Cerebellar cortex (tissue), 1 donor: ENCODE measurements at places on chromosomes 3 and 15.

- DNase-seq, result no peak
Observed at GRCh38 chr3:104903064-104903463, 463.6 kb upstream of the ALCAM start.

GRCh38 chr3:178174201-178174915 lies 361.9 kb upstream of the KCNMB2 start:
- no peak for DNase-seq

DNA sequence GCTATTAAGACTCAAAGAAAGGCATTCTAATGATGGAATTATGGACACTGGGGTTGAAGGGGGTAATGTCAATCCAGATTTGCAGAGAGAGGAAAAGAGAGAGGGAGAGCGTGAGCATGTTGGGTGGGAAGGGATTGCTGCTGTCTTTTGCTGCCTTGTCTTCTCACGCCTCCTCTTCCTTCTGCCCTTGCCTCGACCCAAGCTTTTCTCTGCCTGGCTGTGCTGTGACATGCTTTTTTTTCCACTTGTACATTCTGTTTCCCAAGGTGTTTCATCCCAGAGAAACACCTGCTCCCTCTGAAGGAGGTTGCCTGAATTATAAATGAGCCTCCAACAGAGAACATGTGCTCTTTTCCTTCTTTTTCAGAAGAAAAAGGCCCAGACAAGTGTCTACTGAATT lies 80.3 kb downstream of the BDH1 start:
- DNase-seq, result peak; percentile 77

GRCh38 chr3:180980611-180981010 lies 8.9 kb downstream of the DNAJC19 start:
- DNase-seq, result no peak

GRCh38 chr3:151265866-151266265 lies 12.5 kb downstream of the P2RY14 start:
- no peak for DNase-seq

DNA sequence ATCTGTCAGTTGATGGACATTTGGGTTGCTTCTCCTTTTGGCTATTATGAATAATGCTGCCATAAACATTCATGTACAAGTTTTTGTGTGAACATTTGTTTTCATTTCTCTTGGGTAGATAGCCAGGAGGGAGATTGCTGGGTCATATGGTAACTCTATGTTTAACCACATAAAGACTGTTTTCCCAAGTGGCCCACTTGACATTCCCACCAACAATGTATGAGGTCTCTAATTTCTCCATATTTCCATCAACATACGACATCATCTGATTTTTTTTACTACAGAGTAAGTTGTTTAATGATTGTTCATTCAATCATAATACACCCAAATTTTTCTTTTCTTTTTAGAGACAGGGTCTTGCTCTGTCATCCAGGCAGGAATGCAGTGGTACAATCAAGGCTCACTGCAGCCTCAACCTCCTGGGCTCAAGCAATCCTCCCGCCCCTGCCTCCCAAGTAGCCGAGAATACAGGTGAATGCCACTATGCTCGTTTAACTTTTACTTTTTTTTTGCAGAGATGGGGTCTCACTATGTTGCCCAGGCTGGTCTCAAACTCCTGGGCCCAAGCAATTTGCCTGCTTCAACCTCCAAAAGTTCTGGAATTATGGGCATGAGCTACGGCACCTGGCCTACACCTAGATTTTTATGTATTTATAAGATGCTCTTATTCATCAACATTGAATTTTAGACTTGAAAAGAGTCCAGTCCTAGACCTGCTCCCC lies 6.8 kb downstream of the IP6K1 start:
- no peak for DNase-seq

- DNase-seq, result no peak
Observed at GRCh38 chr3:154244644-154245043, 79.6 kb downstream of the DHX36 start.

GRCh38 chr3:10635446-10636076 lies 130.2 kb upstream of the ATP2B2 start:
- DNase-seq, result peak; percentile 62

- no peak for DNase-seq
Observed at GRCh38 chr3:23590424-23591273, 215.1 kb upstream of the UBE2E1 start.

- peak; percentile 76 for DNase-seq
Observed at GRCh38 chr15:91183596-91183995, 83.5 kb downstream of the SV2B start.

DNA sequence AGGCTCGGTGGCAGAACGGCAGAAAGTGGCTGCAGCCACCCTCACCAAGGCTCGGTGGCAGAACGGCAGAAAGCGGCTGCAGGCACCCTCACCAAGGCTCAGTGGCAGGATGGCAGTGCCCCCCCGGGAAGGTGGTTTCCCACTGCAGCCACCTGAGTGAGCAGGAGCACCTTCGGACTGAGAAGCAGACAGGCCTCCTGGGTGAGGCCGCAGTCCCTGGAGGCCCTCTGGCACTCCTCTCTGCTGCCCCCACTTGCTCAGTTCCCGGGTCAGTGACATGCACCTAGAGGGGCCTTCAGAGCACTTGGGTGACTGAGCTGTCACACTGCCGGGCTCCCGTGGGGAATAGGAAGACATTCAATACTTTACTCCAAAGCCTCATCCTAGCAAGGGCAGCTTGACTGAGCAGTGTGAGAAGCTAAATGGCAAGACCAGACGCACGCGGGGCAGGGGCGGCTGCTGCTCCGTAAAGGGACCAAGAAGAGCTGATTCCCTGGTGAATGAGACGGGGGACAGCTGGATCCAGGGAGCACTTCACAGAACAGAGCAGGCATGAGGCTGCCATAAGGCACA lies 62.7 kb downstream of the PCSK6 start:
- DNase-seq, result no peak

DNA sequence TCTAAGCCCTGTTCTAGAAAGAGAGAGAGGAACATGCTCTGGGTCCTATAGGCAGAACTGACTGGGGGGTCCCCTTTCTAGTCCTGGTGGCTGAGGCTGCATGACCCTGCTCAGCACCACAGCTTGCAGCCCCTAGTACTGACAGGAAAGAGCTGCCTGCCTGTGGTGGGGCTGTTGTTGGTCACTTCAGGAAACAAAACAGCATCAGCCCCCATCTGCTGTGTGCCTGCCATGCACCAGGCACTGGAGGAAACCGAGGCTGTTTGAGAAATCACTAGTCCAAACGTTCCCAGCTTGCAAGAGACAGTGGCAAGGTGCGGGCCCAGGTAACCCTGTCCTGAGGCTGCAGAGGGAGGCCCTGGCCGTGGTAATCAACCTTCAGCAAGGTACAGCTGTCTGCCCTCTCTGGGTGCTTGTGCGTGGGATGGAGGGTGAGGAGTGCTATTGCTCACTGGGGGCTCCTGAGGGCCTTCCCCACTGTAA lies 90.6 kb downstream of the IQSEC1 start:
- no peak for DNase-seq

DNA sequence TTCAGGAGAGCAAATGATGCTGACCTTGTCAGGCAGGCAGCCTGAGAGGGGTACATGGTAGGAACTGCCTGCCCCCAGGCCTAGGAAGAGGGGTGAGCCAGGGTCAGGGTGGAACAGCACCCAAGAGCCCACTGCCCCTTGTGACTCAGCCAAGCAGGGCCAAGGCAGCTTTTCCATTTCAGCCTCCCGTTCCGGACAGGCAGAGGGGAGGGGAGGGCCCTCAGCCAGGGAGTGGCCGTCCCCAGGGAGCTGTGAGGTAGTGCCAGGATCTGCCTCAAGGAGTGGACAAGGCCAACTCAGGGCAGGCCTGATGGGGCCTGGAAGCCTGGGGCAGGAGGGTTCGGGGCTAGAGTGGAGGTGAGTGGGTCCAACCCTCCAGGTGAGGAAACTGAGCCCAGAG lies 5.1 kb upstream of the ANKRD63 start:
- DNase-seq, result no peak

- DNase-seq, result no peak
Observed at GRCh38 chr3:29463304-29463703, 182.4 kb downstream of the RBMS3 start.

DNA sequence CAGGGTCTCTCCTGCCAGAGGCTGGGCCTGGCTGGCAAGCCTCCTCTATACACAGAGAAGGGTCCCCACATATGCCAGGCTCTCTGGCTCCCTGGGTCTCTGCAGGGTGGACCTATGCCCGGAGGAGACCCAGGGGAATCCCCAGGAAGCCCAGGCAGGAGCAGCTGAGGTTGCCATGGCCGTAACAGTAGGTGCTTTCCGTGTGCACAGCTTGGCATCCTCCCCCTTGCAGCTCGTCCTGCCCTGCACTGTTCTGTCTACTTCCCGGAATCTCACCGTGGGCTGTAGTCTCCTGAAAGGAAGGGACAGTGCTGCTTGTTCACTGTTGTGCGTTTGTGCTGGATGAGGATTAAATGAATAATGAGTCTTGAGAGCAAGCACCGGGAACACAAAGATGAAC lies 47.8 kb downstream of the DAPK2 start:
- DNase-seq, result peak; percentile 62

DNA sequence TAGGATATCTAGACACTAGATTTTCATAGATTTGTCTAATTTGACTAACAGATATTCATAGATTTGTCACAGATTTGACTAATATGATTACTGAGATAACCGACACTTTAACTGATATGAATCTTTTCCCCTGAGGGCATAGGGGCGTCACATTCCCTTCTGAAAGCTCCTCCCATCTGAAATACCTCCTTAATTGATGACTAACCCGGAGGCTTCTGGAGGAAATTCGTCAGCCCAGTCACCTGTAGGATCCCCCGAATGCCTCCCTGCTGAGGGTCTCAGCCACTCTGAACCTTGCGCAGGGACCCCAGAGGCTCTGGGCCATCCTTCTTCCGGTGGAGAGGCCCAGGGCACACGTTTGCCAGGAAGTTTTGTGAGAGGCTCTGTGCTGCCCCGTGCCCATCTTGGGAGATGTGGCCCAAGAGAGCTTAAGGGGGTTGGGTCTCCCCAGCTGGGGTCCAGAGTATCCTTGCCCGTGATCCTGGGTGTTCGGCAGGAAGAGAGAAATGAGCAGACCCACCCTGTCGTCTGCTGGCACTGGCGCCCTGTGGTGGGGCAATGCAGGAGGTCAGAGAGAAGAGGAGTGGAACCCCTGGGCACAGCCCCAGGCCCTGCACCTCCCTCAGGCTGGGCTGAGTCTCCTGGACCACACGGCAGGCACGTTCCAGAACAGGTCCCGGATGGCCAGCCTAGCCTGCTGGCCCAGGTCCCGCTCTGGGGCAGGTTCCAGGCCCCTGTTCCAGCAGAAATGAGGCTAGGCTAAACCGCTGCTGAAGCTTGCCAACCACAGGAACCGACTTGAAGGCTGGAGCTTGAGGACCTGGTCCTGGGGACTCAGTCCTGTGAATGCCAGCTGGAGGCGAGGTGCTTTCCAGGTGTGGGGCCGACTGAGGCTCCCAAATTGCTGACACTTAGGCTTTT lies 1.7 kb downstream of the PLA2G4D start:
- DNase-seq, result peak; percentile 8

DNA sequence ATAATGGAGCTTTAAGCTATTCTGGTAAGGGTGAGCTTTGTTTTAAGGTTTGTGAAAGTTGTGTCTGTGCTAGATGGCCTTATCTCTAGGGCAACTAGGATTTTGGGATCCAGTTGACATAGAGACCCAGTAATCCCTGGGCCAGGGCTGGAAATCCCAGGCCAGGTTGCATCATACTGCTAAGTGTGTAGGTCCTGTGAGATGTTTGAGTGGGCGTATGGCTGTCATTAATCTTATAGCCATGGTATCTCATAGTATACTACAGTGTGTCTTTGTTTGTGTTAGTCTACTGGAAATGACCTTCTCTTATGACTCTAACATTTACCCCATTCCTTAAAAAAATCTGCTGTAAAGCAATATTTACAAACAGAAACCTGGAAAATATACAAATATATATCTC lies 151.4 kb downstream of the CACNA2D3 start:
- no peak for DNase-seq

- DNase-seq, result no peak
Observed at GRCh38 chr3:18544146-18544545, 119.0 kb upstream of the SATB1 start.

DNA sequence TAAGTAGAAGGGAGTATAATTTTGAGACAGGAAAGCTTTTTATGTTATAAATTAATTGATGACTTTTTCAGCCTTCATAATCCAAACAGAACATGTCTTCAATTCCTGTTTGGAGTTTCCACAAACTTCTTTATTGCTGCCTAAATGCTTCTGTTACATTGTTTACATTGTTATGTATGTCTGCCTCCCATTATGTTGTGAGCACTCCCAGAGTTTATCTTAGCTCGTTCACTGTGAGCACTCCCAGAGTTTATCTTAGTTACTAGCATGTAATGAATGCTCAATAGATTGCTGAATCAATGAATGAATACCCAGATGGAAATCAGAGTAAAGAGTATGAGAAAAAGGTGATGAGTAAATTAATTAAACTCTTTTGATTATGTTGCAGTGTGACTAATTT lies 1178.0 kb downstream of the ROBO1 start:
- DNase-seq, result no peak

DNA sequence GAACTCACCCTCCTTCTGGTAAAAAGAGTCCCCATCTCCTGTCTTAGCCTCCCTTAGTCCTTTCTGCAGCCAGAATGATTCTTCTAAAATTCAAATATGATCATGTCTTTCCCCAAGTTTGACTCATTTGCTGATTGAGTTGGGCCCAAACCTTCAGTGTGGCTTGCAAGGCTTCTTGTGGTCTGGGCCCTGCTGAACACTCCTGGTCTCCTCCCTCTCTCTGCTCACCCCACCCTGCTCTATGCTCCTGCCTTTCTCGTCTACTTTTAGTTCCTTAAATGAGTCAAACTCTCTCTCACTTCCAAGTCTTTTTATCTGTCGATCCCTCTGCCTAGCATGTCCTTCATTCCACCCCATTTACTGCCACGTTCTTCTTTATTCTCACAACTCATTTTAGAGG lies 72.6 kb downstream of the CCR1 start:
- DNase-seq, result no peak

DNA sequence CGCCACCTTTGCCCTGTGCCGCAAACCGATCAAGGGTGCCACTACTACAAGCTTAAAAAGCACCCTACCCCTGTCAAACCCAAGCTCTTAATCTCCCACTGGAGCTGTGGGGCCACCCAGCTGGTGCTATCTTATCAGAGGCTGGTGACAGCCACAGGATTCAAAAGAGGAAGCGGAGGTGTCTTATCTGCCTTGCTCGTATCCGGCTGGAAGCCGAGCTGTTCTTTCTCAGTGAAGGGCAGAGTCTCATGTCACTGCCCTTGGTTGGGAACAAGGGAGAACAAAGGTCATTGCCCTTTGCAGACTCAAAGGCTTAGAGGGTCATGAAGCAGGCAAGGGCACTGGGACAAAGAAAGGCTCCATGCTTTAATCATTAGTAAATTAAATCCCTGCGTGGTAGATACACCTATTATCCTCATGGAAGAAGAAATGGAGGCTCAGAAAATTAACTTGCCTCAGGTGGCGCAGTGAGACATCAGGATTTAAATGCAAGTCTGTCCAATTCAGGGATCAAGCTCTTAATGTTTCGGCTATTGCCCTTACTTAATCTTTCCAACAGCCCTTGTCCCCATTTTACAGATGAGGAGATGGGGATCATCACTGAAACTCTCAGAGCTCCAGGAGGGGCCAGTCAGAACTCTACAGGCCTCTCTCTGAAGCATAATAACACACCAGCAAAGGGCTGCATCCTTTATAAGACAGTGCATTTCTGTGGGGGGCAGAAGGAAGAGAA lies 360.0 kb upstream of the PROK2 start:
- no peak for DNase-seq

- DNase-seq, result no peak
Observed at GRCh38 chr15:25903024-25903581, 40.0 kb upstream of the ATP10A start.

- no peak for DNase-seq
Observed at GRCh38 chr3:42662037-42662812, 8.7 kb downstream of the ZBTB47 start.

- DNase-seq, result no peak
Observed at GRCh38 chr3:177878192-177878591, 658.0 kb upstream of the KCNMB2 start.
